ENCODE measurements at places on chromosomes 7 and 10. TPM values are rescaled to one million over a fixed set of nuclear protein-coding genes. Genes with fewer than 3 reads are reported as not detected.
A peak's percentile ranks its signal among the peaks of the same experiment; 100 is the strongest.

Gene PRKG1
- total RNA-seq = 23.6 TPM

Gene MYOZ1
- total RNA-seq = 2.9 TPM

Gene SOSTDC1
- 8.7 TPM for total RNA-seq

Gene DBNL
- total RNA-seq = 109 TPM

Gene TMEM229A
- not detected for total RNA-seq

Gene PRF1
- 29.5 TPM for total RNA-seq

Gene CALHM3
- not detected for total RNA-seq

Gene SVIL
- 118 TPM for total RNA-seq

Gene ACSM6
- total RNA-seq = not detected

Gene SPDYE3
- total RNA-seq = not detected

Gene DNA2
- total RNA-seq = 7.1 TPM

Gene TMEM270
- total RNA-seq = not detected

Gene SMNDC1
- 31.5 TPM for total RNA-seq

Gene ICA1
- 19.5 TPM for total RNA-seq

- no peak for DNase-seq
Measured at GRCh38 chr10:89684604-89685003, 16.8 kb upstream of the KIF20B start.

DNA sequence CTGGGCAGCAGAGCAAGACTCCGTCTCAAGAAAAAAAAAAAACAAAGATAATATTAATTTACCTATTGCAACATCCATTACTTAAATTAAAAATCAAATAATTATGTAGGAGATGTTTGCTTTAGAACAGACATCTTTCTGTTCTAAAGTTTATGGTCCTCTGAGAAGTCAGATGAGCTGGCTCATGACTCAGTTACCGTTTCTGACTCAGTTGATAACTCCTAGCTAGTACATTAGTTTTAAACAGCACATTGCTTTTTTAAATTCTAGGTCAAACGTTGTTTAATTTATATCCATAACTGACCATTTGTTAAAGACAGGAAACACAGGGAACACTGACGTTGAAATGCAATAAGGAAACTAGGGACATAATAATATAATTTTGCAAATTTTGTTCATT is 162.7 kb downstream of the ETV1 start:
- DNase-seq = no peak

- DNase-seq = no peak
Measured at GRCh38 chr10:131695496-131696165, 205.2 kb upstream of the PPP2R2D start.

DNA sequence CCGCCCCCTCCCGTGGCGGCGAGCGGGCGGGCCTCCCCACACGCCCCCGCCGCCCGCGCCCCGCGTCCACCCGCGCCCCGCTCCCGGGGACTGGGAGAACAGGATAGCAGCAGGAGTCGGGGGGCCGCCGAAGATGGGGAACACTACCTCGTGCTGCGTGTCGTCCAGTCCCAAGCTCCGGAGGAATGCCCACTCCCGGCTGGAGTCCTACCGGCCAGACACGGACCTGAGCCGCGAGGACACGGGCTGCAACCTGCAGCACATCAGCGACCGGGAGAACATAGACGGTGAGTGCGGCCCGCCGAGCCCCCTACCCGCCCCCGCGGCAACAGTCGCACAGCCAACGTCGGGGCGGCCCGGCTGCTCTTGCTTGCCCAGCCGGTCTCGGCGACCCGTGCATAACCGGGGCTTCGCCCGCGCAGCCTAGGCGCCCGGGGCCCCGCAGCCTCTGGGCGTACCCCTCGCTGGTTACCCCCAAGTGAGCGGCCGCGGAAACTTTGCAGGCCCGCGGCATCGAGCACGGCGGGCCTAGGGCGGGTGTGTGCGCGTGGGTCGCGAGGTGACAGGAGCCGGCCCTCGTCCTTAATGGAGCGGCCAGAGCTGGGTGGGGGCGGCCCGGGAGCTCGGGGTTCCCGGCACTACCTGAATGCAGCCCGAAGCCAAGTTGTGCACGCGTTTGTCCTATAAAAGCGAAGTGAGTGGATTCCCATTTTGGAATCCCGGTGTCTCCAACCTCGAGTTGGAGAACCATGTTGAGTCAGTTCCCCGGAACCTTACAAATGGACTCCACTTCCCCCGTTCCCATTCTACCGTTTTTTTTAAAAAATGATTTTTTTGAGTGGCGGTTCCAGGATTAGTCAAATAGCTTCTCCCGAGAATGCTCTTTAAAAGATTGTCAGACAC is 863 bp downstream of the CCNY start:
- DNase-seq = peak; percentile 72

DNA sequence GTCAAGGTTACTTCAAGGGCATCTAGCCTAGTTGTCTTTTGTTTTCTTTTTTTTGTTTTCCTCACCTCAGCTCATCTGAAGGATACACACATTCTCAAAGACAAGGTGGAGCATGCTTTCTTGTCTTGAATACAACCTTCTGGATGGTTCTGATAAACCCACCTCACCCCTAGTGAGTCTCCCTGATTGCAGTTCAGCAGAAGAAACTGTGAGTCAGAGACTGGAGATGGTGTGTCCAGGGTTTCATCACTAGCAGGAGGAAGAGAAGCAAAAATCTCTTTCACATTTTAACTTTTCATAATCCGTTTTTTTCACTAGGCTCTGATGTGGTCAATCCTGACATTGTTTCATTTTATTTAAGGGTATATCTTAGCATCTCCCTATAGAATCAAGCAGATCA is 143.0 kb upstream of the NRBF2 start:
- no peak for DNase-seq

GRCh38 chr7:127251465-127252376 is 1.0 kb downstream of the GRM8 start:
- no peak for DNase-seq

DNA sequence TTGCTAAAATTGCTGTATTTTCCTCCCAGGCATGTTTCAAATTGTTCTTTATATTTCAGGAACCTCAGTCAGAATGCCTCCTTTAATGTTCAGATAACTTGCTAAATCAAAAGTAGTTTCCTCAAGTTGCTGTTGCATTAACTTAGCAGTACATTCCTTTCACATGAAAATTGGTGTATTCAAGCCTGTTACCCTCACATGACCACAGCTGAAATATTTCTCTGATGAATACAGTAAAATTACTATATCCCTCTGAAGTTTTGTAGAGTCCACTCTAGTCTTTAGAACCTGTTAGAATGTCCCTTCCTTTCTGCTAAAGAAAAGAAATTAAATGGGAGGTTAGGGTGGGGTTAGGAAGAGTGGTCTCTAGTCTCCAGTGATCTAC is 24.5 kb upstream of the C1GALT1 start:
- no peak for DNase-seq

- DNase-seq = no peak
Measured at GRCh38 chr7:66306243-66306642, 101.1 kb downstream of the TPST1 start.

DNA sequence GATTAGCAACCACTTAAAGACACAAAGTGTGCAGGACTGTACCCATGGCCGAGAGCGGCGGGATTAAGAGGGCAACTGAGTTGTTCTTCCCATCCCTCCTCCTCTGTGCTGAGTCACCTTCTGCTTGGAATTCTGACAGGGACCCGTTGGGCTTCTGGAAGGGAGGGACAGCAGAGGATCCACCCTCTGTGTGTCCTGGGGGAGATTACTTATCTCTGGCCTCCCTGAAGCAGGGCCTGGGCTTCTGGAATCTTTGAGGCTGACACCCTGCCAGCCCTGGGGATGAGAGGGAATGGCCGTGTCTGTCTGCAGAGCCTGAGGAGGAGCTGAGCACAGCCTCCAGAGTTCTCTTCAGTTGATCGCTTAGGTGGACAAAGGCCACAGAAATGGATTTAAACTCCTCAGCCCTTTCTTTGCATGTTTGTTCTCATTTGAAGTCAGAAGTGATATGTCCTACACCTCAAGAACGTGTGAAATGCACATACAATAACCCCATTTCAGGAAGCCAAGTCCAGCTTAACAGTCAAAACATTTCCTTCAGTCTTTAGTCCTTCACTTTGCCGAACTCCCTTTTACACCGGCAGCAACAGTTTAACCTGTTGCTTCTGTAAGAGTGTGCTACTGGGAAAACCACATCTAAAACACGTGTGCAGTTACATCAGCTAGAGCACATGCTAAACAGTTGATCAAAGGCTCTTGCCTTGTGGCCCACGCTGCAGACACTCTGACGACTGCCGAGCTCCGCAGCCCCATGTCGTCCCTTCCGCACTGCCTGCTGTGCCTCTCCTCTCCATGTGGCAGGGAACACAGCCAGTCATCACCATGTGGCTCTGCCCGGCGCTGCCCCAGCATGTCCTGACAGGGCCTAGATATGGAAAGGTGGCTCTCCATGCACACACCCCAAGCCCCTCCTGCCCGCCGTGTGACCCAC is 55.7 kb downstream of the IKZF1 start:
- no peak for DNase-seq

GRCh38 chr7:70267381-70268120 is 669.3 kb downstream of the AUTS2 start:
- no peak for DNase-seq

- no peak for DNase-seq
Measured at GRCh38 chr7:38102507-38102906, 75.5 kb upstream of the STARD3NL start.

DNA sequence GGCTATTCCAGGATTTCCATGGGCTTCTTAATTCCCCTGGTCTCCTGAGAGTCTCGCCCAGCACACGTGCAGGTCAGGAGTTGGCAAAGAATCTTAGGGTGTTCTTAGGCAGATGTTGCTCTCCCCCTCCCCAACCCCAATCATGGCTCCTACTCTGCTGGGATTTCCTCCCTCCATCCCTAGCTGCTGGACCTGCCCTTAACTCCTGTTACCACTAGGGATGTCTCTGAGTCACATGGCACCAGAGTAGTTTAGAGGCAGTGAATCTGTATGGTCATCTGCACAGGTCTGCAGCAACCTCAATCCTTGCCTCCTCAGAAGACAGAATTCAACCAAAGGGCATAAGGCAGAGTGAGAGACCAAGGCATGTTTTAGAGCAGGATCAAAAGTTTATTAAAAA is 51.8 kb upstream of the CHST3 start:
- no peak for DNase-seq

- no peak for DNase-seq
Measured at GRCh38 chr10:62306663-62307062, 38.0 kb upstream of the RTKN2 start.

DNA sequence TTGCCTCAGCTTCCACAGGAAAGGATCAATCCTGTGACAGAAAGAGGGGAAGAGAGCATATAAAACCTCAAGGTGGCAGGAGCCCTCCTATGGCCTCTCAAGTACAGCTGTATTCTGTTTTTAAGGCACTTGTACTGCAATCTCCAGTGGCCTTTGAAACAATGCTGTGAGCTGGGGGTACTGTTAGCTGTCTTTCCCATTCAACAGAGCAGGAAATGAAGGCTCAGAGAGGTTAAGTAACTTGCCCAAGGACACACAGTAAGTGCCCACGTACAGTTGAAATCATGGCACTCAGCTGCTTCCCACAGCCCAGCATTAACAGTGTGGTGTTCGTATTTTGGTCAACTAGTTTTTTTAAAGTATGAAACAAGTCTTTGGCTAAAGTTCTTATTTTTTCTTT is 34.0 kb downstream of the DUSP5 start:
- no peak for DNase-seq

- no peak for DNase-seq
Measured at GRCh38 chr10:128567551-128567950, 441.3 kb upstream of the MKI67 start.

DNA sequence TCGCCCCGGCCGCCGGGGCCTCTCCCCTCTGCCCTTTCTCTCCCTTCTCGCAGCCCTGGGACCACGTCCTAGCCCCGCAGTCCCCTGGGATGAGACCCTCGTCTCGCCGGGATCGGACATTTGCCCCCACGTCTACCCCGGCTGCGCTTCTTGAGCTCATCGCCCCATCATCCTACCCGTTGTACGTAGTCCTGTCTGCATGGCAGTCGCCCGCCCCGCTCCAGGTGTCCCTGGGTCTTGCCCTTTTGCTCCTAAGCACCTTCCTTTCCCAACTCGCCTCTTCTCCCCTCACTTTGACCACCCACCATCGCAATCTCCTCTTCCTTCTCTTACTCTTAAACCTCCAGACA is 582 bp downstream of the TPST1 start:
- DNase-seq = no peak

DNA sequence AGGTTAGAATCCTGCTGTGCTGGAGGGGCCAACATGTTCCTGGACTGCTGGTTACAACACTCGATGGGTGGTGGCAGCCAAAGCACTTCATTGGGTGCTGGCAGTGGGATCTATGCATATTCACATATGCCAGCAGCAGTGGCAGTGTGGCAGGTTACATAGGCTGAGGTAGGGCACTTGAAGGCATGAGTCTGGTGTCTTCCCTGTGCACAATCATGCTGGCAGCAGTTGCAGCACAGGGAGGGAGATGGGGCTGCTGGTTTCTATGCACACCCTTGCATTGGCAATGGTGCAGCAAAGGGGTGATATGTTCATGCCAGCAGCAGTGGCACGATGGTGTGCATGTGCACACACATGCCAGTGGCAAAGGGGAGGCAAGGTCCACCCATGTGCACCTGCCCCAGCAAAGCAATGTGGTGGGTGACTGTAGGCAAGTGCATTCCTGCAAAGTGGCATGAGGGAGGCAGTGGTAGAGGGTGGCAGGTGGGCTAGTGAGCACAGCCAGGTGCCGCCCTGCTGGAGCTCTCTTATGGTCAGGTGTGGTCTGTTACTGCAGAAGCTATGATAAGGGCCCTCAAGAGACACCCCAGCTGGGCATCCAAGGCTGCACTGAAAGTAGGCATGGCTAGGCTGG is 356.2 kb upstream of the STEAP1 start:
- DNase-seq = no peak

DNA sequence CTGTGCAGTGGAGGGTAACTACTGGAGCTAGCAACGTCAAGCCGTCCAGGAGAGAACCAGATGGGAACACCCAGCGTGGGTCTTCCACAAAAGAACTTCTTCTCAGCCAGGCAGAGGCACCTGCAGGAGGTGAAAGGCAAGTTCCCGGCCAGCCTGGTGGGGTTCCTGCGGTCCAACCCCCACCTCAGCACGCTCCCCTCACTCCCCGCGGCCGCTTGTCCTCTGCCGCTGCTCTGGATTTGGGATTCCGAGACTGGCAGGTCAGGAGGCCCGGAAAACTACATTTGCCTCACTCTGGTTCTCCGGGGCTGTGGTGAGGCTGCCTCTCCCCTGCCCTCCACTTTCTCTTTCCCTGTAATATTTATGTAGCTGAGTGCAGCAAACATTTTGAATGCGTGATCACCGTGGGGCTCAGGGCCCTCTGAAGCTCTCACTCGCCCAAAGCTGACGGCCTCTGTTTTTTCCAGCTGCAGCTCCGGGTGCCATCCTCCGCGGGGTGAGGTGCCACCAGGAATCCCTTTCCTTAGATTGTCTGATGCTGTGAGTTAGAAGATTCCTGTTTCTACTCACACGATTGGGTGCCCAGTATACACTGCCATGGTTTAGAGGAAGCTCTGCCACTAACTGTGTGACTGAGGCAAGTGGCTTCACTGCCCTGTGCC is 366.9 kb downstream of the DNAJB6 start:
- peak; percentile 32 for DNase-seq

- no peak for DNase-seq
Measured at GRCh38 chr7:120586571-120586970, 271.4 kb downstream of the TSPAN12 start.

- no peak for DNase-seq
Measured at GRCh38 chr7:108236681-108237415, 106.7 kb upstream of the LAMB4 start.
